Effector memory CD4-positive, alpha-beta T cell (primary cell): ENCODE measurements at places on chromosomes 3 and 15.
A peak's percentile ranks its signal among the peaks of the same experiment; 100 is the strongest.

DNA sequence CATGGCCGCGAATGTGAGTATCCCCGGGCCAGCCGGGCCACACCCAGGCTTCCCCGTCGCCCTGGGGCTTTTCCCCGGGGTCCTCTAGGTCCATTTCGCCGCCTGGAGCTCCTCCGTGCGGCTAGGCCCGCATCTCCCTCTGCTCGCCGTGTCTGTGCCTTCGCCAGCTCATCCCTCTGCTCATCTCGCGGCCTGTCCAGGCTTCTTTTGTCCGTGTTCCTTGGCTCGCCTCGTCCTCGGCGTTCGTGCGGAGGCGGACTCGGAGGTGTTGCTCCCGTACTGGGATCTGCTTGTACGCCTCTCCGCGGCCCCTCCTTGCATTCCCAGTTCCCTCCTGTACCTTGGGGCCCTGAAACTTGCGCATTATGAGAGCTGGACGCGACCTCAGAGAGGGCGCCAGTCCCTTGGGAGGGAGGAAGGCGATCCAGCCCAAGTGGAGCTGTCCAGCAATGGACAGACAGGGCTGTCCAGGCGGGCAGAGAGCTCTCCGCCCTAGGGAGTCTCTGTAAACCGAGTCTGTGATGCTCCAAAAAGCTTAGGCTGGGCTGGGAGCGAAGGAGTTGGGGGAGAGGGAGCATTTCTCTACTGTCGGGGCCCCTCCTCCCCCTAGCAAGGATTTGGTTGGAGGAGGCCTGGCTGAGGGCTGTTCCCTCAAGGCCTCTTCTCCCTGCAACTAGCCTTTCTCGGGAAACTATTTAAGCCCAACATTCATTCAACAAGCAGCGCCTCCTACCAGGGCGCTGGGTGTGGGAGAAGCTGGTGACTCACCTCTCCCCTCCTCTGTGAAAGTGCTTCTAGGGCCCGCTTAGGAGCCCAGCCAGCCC, 553 bp downstream of the TMEM43 start:
- DNase-seq, result peak; percentile 50

- DNase-seq, result no peak
Observed at GRCh38 chr15:94596707-94597106, 365.3 kb downstream of the MCTP2 start.

- DNase-seq, result no peak
Observed at GRCh38 chr15:87575896-87576473, 680.6 kb downstream of the NTRK3 start.

DNA sequence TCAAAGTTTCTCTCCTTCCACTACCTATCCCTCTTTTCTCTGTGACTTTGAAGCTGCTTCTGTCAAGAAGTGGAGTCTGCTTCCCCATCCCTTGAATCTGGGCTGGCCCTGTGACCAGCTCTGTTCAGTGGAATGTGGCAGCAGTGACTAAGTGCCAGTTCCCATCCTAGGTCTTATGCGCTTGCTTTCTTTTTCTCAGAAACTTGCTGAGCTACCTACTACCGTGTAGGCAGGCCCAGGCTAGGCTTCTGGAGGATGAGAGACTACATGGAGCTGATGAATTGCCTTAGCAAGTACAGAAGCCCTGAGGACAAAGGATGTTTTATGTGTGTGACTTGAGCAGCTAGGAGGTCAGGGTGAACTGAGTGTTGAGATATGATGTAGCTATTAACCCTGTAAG, 123.2 kb downstream of the PDCD6IP start:
- DNase-seq, result no peak

GRCh38 chr3:117887901-117888300, 1146.7 kb downstream of the IGSF11 start:
- no peak for DNase-seq

DNA sequence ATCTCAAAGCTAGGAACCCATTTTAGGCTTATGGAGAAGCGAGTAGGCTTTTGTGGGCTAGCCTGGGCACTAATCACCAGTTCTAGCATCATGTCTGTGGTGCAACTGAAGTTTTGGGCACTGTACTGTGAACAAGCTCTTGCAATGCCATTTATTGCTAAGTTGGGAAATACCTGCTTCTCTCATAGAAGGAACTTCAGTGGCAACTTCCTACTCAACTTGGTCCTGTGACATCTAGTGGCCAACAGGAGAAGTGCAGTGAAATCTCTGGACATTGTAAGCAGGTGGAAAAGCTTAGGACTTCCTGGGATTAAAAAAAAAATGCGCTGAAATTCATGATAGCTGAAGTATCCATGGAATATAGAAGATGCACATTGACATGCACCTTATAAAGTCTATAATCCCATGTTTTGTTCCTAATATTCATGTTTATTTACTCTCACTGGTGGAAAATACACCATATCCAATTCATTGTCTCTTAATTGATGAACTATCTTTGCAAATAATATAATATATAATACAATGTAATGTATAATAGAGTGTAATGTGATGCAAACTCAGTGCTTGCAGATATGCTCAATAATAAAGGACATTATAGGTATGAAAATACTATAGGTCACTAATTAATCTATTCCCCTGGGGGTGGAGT, 6.5 kb upstream of the ALDH1A3 start:
- DNase-seq, result no peak

DNA sequence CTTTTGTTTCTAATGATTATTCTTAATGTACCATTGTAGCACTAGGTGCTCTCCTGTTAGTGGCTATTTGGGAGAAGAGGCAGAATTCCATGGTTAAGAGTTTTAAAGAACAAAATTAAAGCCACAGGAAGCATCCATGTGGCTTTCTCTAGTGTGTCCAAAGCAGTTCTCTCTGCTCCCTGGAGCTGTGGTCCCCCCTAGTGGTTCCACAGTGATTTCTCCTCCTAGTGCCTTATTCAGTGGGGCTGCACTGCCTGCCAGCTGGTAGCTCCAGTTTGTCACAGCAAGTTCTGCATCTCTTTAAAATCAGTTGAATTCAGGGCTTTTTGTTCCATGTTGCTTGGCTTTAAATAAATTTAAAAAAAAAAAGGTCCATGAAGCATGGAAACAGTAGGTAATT, 39.6 kb upstream of the FAM98B start:
- no peak for DNase-seq

DNA sequence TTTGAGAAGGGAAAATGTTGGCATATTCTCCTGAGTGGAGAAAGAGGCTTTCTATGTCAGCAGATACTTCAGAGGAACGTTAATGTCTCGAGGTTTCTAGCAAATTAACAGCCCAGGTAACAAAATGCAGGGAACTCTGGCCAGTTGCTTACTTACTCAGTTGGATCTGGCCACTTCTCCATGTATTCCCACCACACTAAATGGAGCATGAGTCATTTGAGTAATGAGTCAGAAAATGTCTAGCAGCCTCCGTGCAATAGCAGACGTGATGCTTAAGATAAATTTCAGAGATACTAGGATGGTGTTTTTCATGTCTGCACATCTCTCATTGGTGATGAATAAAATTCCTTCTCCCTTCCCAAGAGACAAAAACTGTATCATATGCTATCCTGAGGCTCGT, 671.5 kb downstream of the FHIT start:
- DNase-seq, result no peak

- DNase-seq, result no peak
Observed at GRCh38 chr15:90665288-90666134, 51.6 kb upstream of the BLM start.

GRCh38 chr3:136404056-136404455, 153.9 kb downstream of the PCCB start:
- no peak for DNase-seq

DNA sequence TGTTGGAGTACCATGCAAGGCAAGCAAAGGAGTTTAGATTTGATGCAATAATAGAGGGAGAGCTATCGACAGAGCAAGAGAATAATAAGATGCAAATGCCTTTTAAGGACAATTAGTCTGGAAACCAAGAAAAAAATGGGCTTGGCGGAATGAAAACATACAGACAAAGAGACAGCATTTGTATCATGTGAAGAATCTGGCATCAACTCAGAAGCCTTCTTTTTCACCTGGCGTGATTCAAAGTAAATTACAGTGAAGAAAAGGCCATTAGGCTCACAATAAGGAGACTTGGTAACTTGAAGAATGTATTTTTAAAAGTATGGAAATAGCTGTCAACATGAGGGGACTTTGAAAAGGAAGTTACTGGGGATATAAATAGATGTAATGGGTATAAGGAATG, 521.2 kb upstream of the GOLIM4 start:
- no peak for DNase-seq

DNA sequence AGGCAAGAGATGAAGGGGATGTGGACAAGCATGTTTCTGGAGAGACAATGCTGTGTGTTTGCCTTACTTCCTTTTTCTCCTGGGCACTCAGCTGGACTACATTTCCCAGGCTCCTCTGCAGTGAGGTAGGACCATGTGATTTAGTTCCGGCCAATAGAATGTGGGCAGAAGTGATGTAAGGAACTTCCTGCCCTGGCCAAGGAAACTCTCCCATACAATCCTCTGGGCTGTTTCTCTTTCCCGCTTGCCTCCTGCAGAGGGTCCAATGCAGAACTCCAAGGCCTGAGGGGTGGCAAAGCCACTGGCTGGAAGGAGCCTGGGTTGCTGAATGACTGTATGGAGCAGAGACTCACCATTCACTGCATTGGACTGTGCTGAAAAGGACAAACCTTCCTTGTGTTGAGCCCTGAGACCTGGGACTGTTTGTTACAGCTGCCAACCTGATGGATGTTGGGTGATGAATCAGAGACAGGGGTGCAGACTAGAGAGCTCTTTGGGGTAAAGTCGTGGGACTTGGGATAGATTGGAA, 82.7 kb upstream of the SLC6A6 start:
- DNase-seq, result no peak

DNA sequence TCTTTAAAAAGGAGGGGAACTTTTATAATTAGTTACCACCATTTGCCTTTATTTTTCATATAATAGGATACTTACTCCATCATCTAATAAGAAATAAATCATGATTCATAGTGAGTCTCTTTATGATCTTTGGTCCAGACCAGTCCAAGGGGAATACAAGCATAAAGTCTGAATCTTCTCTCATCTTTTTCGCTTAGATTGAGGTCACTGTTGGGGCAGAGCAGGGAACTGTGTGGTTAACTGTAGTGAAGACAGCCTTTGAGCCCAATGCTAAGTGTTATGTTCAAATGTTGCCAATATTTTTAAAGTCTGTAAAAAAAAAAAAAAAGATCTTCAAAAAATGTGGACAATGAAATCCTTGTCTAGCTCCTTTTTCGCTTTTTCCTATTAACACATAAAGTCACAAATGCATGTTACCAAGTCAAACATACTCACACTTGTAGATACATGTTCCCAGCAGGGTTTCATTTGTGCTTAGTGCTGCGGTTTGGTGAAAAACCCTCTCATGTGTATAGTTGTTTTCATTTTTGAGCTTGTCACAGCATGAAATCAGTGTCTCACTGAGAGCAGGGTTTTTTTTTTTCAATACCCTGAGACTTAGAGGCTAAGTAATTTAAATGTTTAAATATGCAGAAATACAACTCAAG, 72.1 kb downstream of the EPHA3 start:
- no peak for DNase-seq

GRCh38 chr15:70687482-70687881, 75.9 kb downstream of the UACA start:
- DNase-seq, result no peak

GRCh38 chr15:78159395-78159794, 10.2 kb downstream of the IDH3A start:
- no peak for DNase-seq

DNA sequence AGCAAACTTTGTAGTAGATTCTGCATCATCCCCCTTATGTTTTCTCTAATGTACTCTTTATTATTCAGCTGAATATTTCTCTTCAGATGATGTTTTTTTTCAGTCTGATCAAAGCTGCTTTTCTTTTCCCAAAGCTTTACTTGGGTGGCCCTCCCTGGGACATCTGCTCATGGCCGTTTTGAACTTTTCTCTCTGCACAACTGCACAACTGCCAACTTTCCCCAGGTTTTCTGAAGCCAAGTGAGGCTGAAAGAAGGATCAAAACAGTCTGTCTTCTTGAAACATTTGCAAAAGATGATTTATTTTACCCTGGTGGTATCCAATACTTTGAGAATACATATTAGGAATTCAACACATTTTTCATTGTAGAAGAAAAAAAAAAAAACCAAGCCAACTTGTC, 43.0 kb downstream of the GASK1A start:
- no peak for DNase-seq

DNA sequence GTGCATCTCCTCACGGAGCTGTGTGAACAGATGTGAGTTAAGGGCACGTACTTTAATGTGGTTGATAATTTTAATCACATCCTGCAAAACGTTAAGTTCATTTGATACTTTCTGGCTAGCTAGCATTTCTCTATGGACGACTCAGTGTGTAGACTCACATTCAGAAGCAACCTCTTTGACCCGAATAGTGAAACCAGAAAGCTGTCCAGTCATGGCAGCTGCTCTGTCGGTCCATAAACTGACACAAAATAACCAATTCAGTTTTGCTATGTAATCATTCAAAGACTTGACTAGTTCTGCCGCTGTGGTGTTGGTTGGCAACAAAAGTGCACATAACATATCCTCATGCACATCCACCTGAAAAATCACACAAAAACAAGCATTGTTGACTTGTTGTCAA, 3.7 kb upstream of the GFM1 start:
- DNase-seq, result no peak

DNA sequence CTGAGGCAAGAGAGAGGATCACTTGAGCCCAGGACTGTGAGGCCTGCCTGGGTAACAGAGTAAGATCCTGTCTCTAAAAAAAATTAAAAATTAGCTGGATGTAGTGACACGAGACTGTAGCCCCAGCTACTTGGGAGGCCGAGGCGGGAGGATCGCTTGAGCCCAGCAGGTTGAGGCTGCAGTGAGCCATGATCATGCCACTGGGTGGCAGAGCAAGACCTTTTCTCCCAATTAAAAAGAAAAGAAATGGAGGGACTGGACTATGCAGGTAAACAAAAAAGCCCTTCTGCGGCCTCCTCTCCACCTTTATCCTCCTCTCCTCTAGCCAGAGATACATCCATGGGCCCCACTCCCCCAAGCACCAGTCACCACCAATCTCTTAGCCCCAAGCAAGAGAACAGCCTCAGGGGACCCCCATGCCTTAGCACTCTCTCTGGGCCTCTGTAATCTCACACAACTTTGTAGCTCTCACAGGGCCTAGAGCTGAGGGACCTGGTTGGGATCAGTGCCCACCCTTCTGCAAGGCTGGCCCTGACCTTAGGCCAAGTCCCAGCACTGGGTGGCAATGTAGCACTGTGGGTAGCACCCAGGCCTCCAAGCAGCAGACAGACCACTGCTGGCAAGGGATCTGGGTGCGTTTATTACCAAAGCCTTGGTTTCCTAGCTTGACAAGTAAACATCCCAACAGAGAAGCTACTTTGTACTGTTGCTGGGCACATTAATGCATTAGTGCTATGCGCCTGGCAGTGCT, 43.4 kb downstream of the FAM174B start:
- no peak for DNase-seq

- no peak for DNase-seq
Observed at GRCh38 chr15:31523655-31524049, 197.0 kb downstream of the KLF13 start.

GRCh38 chr3:166275024-166275390, 437.8 kb upstream of the BCHE start:
- DNase-seq, result no peak

DNA sequence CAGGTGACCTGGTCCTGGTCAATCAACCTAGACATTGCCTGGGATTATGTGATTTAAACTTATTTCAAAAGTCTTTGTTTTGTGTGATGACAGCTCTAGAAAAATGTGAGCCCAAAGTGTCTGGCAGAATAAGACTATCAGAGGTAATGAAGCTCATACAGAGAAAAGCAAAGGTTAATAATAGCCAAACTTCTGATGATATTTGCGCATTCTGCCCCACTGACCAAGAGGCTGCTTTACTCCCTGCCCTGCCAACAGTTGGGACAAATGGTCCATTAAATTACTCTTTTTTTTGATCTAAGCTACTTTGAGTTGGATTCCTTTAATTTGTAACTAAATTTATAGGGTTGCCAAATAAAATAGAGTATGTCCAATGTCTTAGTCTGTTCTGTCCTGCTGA, 911.2 kb downstream of the MCTP2 start:
- no peak for DNase-seq

- DNase-seq, result no peak
Observed at GRCh38 chr3:45100981-45101407, 45.2 kb downstream of the CDCP1 start.
